ENCODE measurements at places on chromosomes 2 and 18.

DNA sequence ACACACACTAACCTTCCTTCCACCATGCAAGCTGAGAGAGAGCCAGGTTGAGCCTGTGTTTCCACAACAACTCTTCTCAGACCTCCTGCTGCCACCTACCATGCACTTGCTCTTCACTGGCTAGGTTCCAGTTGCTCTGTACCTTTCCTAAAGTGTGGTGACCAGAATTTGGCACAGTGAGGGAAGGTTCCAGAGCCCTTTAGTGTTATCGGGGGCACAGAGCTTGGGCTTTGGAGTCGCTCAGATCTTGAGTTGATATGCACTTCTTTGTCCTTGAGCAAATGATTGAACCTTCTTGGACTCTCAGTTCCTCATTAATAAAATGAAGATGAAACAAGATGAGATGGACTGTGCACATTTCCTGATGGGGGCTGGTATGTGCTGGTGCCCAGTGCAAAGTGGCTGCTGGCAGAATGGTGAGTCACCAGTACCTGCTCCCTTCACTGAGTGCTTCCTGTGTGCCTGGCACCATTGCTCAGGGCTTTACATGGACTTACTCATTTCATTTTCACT is 47.1 kb downstream of the NEDD4L start:
- DNase-seq, result no peak

- DNase-seq, result no peak
Observed at GRCh38 chr18:65435534-65435933, 315.3 kb upstream of the CDH7 start.

- DNase-seq, result no peak
Observed at GRCh38 chr2:189474526-189474925, 33.3 kb downstream of the WDR75 start.

DNA sequence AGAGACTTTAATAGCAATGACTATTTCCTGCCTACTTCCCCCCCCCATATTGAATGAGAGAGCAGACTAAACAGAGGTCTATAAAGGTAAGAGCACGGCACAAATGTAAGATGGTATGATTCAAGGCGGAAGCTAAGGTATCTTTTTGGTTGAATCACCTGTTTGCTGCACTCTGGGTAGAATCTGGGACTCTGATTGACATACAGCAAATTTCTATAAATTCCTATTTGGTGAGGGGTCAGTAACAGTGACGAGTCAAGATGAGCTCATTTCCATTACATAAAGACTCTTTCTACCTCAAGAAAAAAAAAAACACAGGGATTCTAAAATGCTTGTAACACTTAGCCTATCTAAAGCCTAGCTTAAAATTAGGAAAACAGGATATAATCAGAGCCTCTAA is 297.3 kb downstream of the TNS1 start:
- DNase-seq, result no peak

- DNase-seq, result no peak
Observed at GRCh38 chr2:46569061-46569560, 89.7 kb downstream of the TMEM247 start.

- DNase-seq, result no peak
Observed at GRCh38 chr18:65409261-65409660, 341.6 kb upstream of the CDH7 start.

- DNase-seq, result no peak
Observed at GRCh38 chr2:9573013-9573720, 17.5 kb upstream of the ADAM17 start.

DNA sequence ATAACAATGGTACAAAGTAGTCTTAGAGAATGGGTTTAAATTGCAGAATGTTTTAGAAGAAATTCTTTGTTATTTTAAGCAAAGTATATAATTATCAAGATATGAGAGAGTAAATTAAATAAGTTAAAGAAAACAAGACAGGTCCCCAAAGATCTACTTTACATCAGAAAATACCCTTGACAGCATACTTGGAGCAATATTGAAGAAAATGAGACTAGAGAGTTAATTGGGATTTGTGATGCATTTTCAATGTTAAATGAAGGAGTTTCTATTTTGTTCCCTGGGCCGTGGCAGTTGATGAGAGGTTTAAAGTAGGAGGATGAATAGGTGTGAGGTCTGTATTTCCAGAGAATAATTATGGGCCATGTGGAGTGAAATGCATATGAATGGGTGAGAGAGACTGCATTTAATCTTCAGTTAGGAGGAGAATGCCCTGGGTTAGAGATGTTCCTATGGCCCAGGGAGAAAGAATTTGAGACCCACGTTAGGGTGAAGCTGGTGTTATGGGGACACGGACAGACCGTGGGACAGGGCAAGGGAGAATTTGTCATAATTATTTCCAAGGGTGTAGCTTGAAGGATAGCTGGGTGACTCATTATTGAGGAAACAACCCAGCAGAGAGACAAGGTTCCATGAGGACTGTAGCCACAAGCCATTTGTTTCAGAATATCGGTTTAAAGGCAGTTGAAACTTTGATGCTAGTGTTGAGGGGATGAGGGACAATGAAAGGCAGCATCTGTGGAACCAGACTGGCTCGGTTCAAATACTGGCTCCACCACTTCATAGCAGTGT is 22.7 kb downstream of the MGAT5 start:
- no peak for DNase-seq

DNA sequence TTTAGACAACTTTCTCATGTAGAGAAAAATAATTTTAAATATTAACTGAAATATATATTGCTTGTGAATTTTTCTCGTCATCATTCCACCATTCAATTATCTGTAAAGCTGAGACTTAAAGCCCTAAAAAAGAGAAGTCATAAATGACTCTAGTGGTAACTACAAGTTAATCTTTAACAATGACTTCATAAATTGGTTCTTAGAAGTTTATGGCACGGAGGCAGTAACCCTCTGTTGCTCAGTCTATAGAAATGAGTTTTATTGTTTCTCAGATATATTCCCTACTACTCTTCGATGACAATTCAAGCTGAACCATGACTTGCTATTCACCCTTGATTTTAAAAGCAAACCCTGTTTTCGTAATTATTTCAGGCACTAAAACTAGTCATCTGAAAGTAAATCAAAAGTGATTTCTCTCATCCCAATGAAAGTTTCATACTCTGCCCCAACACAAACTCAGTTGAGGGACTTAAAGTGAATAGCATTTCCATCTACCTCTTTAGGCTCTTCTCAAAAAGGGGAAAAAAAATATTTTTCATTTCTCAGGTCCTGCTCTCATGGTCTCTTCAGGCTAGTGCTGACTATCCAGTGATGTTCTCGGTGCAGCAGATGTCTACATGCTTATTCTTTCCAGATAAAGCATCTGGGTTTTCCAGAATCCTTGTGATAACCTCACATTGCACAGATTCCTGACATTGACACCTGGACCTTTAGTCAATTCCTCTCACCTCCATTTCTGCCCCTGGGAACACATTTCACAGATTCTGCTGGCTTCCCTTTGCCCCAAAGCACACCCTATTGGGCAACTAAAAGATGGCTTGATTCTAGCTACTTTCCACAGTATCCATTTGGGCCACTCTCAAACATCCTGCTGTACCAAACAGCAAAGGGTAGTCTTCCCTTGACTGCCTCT is 207.8 kb upstream of the LRATD1 start:
- DNase-seq, result no peak

- no peak for DNase-seq
Observed at GRCh38 chr2:224586127-224586695, 1.0 kb upstream of the CUL3 start.

All from stimulated activated CD8-positive, alpha-beta memory T cell treated with anti-CD3 and anti-CD28 coated beads, Interleukin-4, amount 100 ng/mL, for 4 hours (primary cell).